Esophagus squamous epithelium (tissue), 5 donors: ENCODE measurements at places on chromosomes 7 and 10.

DNA sequence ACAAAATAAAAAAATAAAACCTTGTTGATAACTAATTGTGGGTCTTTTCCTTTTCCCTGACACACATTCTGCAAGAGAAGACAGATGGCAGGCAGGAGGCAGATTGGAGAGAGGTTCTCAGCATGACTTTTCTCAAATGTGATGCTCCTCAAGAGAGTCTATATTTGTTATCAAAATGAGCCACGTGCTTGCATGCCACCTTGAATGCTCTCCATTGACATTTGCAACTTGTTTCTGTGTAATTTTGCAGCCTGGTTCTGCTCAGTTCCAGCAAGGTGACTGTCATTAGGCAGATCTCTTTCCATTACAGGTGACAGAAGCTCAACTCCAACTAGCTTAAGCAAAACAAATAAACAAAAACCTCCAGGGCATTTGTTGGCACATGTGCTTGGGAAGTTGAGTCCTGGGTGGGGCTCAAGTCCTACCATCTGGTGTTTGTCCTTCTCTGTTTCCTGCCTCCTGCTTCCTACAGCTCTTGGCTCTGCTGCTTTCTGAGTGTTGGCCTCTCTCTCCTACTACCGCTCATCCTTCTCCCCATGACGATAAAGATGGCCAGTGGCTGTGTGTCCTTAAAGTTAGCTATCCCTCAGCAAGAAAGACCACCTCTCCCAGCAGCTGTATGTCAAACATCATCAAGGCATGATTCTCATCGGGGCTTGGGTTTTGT is 56.7 kb downstream of the GRK5 start:
- no peaks in the 10 kb centered on the region for H3K36me3 ChIP-seq
- peaks cover 18% of the 10 kb centered on the region for H3K4me1 ChIP-seq
- no peak overlapping the region for H3K4me3 ChIP-seq
- no peak for DNase-seq

- no peak for DNase-seq
- no peaks in the 10 kb centered on the region for H3K4me1 ChIP-seq
- H3K4me3 ChIP-seq = no peak overlapping the region
- no peaks in the 10 kb centered on the region for H3K36me3 ChIP-seq
- H3K27me3 ChIP-seq = no peaks in the 10 kb centered on the region
- no peak overlapping the region for H3K27ac ChIP-seq
These were observed 66.5 kb downstream of the MAP3K8 start for GRCh38 chr10:30500534-30500933.

- no peaks in the 10 kb centered on the region for H3K36me3 ChIP-seq
- H3K4me1 ChIP-seq = peaks cover 28% of the 10 kb centered on the region
- H3K27ac ChIP-seq = peak overlapping the region; percentile 92
- H3K4me3 ChIP-seq = peak overlapping the region; percentile 82
- H3K27me3 ChIP-seq = no peaks in the 10 kb centered on the region
These were observed 871 bp downstream of the POP7 start for GRCh38 chr7:100706672-100707311.

GRCh38 chr10:102632394-102633111 is 11.7 kb upstream of the TRIM8 start:
- H3K4me3 ChIP-seq = no peak overlapping the region
- no peak for DNase-seq
- no peaks in the 10 kb centered on the region for H3K36me3 ChIP-seq

- H3K4me1 ChIP-seq = no peaks in the 10 kb centered on the region
- peak within 1 kb of the TSS; percentile 74 for H3K4me3 ChIP-seq
- H3K27me3 ChIP-seq = peaks cover 14% of the 10 kb centered on the region
- H3K27ac ChIP-seq = peak within 1 kb of the TSS; percentile 84
These were observed at the start of gene PTPRZ1 for GRCh38 chr7:121872831-121873288. TSS of gene PTPRZ1 (plus strand) at chr7:121873161. CDS start at chr7:121873500, 339 bp downstream.

DNA sequence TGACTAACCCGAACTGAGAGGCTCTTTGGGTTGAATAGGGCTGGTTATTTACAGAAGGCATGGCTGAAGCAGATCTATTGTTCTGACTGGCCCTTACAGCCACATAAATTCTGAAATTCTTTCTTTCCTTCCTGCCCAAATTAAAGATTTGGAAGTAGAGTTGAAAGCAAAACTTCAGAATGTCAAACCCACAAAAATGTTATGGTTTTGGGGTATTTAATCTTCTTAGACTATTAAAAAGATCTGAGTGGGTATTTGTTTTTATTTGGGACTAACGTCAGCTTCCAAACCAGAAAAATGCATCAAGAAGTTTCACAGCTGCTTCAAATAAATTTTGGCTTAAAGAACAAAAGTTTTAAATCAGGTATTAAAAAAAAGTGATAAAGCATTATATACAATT is 124.5 kb downstream of the AHR start:
- H3K27ac ChIP-seq = no peak overlapping the region
- no peak for DNase-seq
- H3K27me3 ChIP-seq = no peaks in the 10 kb centered on the region
- H3K4me1 ChIP-seq = no peaks in the 10 kb centered on the region
- no peak overlapping the region for H3K4me3 ChIP-seq
- no peaks in the 10 kb centered on the region for H3K36me3 ChIP-seq

GRCh38 chr10:116699471-116700150 is 42.8 kb downstream of the HSPA12A start:
- no peaks in the 10 kb centered on the region for H3K4me1 ChIP-seq
- no peaks in the 10 kb centered on the region for H3K36me3 ChIP-seq
- H3K4me3 ChIP-seq = no peak overlapping the region
- no peak for DNase-seq
- no peaks in the 10 kb centered on the region for H3K27me3 ChIP-seq

DNA sequence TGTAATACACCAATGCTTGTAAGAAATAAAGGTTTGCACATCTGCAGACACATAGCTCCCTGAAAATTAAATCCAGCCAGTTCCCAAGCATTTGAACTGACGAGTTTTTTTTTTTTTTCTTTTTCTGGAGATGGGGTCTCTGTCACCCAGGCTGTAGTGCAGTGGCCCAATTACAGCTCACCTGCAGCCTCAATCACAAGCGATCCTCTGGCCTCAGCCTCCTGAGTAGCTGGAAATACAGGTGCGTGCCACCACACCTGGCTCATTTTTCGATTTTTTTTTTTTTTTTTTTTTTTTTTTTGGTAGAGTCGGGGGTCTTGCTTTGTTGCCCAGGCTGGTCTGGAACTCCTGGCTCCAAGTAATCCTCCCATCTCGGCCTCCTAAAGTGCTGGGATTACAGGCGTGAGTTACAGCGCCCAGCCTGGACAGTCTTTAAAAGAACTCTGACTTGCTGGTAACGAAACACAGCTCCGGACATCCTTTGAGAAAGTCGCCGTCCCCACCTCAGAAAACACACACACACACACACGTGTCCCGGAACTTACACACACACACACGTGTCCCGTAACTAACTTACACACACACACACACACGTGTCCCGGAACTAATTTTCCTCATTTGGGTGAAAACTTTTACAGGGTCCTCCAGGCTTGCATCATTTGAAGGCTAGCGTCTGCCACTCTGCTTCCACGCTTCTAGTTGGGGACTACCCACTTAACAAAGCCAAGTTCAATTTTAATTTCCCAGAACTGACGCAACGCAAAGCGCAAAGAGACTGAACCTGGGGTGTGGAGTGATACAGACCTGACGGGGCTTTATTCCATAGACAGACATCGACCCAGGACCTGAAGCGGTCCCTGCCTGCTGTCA is 18.6 kb downstream of the OCM2 start:
- H3K4me1 ChIP-seq = no peaks in the 10 kb centered on the region
- H3K4me3 ChIP-seq = peak overlapping the region; percentile 81
- peaks cover 38% of the 10 kb centered on the region for H3K36me3 ChIP-seq
- peak overlapping the region; percentile 82 for H3K27ac ChIP-seq
- H3K27me3 ChIP-seq = no peaks in the 10 kb centered on the region
- no peak for DNase-seq
